ENCODE measurements at places on chromosomes 3 and 15. TPM values are rescaled to one million over a fixed set of nuclear protein-coding genes. Genes with fewer than 3 reads are reported as not detected.

- no peak for DNase-seq
Observed at GRCh38 chr3:128491691-128491940, 1.4 kb downstream of the GATA2 start.

GRCh38 chr3:115562636-115563267 lies 60.6 kb upstream of the GAP43 start:
- no peak for DNase-seq

DNA sequence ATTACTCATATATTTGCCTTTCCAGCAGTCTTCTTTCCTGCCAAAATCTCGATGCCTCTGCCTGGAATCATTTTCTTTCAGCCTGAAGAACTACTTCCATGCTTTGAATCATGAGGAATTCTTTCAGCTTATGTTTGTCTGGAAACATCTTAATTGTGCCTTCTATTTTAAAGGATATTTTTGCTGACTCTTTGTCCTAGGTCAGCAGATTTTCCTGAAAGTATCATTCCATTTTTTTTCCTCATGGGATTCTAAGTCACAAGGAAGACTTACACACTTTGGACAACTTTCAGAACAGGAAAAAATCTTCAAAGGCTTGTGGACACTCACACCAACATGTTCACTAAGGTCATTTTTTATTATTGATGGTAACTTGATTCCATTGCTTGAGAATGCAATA lies 10.1 kb downstream of the PRR23E start:
- DNase-seq = no peak

DNA sequence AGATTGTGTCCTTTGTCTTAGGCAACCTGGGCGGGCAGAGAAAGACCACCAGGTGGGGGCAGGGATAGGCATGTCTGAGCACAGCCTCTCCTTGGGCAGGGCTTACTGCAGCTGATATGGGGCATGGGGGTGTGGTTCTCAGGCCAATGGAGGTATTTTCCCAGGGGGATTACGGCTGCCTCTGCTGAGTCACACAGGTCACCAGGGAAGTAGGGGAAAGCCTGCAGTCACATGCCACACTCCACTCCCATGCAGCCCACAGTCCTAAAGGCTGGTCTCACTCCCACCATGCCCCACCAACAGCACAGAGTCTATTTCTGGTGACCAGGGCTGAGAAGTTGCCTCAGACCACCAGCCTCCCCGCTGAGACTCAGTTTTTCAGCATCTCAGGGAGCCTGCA lies 466.4 kb downstream of the DIPK2A start:
- DNase-seq = no peak

DNA sequence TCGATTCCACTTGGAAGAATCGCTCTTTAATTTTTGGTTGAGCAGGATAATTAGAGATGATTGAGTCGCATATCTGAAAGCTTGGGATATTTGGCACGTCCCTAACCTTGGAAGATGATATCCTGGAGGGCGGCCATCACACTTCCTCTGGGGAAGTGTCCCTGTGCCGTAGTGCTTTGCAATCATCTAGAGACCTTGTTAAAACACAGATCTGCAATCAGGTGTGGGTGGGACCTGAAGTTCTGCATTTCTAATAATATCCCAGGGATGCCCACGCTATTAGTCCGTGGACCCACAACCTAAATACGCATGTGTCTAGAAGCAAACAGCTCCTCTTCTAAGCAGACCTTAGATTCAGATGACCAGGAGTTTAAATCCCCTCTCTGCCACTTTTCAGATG lies 20.5 kb downstream of the MYO1E start:
- no peak for DNase-seq

DNA sequence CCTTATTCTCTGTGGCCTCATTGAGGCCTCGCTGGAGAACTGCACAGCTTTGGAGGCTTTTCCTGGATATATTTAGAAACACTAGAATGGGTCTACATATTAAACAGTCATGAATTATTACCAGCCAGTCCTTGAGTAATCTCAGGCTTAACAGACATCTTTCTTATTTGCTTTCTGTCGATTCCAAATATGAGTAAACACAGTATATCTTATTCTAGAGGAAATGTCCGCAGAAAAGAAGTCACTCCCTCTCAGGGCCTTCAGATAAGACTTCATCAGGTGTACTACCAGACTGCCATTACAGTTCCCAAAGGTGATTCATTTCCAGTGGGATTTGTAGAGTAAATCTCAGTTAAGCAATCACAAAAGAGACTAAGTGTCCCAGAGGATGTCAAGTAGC lies 310.7 kb downstream of the RBMS3 start:
- no peak for DNase-seq

GRCh38 chr15:89101302-89102193 lies 13.3 kb downstream of the ABHD2 start:
- DNase-seq = no peak

- DNase-seq = no peak
Observed at GRCh38 chr3:64157150-64158035, 67.9 kb downstream of the PRICKLE2 start.

DNA sequence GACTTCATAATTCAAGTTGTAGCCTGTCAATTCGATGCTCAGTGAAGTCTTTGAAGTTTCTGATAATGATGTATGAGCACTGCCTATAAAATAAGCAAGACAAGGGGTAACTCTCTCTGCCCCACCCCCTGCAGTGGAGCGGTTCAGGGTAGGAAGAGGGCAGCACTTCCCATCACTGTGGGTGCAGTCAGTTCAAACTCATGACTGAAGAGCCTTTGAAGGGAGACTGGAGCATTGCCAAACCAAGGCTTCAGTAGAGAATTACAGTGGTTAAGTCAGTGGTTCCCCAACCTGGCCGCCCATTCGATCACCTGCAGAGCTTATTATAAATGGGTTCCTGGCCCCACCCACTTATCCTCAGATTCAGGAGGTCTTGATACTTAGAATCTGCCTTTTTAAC lies 190.6 kb downstream of the SHQ1 start:
- DNase-seq = no peak

DNA sequence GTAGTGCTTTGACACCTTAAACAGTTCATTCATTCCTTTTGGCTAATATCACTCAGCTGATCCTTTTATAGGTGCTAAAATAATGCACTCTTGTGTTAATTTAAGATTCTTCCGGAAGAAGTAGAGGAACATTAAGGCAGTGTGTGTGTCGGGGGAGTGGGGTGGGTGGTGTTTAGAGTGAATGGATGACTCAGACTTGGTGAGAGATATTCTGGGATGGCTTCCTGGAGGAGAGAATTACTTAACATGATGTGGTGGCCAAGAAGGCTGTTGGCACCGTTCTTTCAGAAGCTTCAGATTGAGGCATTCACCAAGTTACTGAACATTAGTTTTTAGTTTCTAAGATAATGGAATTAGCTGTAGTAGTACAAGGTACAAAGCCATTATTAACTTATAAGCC lies 125.6 kb upstream of the ROPN1 start:
- no peak for DNase-seq

GRCh38 chr3:2968475-2968874 lies 141.7 kb downstream of the IL5RA start:
- DNase-seq = no peak

- DNase-seq = no peak
Observed at GRCh38 chr3:117563063-117563462, 853.5 kb downstream of the TUSC7 start.

GRCh38 chr3:144010371-144010770 lies 38.7 kb downstream of the DIPK2A start:
- DNase-seq = no peak

- DNase-seq = no peak
Observed at GRCh38 chr15:92625251-92625980, 30.2 kb downstream of the FAM174B start.

DNA sequence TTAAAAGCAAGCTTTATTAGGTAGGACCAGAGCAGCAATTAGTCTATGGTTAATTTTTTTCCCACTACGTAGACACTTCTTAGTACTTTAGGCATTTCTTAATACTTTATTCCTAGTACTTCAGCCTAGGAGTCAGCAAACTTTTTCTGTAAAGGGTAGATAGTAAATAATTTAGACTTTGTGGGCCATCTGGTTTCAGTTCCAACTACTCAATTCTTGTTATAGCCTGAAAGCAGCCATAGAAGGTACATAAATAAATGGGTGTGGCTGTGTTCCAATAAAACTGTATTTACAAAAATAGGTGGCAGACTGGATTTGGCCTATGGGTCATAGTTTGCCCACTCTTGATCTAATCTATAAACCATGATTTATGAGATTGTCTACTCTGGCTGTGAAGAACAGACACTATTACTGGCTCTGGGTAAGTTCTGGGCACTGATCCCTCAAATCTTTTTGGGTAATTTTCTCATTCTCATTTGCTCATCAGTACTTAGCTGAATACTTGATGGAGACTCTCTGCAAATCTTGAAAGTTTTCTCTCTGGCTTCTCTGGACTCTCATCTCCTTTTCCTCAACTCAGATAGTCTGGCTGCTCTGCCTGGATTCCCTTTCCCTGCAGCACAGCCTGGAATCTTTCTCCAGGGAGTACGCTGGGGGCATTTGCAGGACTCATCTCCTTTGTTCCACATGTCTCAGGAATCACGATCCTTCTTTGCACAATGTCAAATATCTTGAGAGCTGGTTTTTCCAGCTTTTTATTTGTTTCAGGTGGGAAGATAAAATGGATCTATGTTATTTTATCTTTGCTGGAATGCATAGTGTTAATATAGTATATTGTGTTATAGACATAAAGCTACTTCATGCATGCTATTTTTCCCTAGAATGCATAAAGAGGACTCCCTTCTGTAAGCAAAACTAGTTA lies 524.8 kb upstream of the TBL1XR1 start:
- DNase-seq = no peak

GRCh38 chr3:12663401-12663935 lies 449 bp downstream of the RAF1 start:
- no peak for DNase-seq

GRCh38 chr3:184556582-184557347 lies 4.8 kb upstream of the EPHB3 start:
- DNase-seq = no peak

DNA sequence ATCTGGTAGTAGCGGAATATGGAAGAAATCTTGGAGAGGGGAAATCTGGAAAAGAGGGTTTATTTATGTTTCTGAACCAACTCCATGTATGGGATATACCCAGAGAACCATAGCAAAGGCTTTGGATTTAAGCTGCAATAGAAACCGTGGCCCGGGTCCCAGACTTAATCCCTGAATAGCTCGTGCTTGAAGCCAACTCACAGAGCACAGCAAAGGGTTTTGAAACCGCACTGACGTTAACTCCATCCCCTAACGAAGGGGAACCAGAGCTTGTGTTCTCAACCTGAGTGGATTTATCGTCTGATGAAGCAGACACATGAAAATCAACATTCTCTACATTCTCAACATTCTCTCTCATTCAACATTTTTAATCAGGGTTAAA lies 154.6 kb downstream of the APBA2 start:
- no peak for DNase-seq

DNA sequence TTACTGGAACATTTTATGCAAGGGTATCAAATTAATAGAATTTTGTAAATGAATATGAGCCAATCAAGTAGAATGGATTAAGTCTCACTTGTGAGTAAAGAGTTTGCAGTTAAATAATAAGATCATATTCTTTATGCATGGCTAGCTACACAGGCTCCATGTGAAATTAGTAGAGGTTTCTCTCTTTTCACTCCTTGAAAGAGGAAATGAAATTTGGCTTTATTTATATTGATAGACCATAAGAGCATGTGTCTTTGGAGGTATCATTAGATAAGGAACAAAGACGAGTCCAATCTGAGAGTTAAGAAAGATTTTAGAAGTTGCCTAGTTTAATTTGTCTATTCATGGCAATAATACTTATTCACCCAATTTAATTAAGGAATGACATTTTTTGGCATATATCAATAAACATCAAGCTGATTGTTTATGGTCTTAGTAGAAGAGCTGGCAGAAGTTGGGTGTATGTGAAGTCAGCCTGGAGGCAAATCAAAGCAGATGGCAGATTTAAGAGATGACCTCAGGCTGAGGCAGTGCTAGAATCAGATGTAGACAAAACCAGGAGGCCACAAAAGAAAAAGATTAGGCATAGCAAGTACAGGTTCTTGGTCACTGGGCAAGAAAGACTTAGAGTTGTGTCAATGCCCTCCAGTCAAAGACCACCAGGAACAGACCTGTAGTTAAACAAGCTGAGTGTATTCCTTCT lies 406.5 kb upstream of the ARHGEF26 start:
- DNase-seq = no peak

- DNase-seq = no peak
Observed at GRCh38 chr3:10185804-10186762, 21.4 kb downstream of the IRAK2 start.

GRCh38 chr3:52202384-52203077 lies 4.6 kb downstream of the ALAS1 start:
- DNase-seq = no peak

GRCh38 chr3:26132942-26133341 lies 343.1 kb downstream of the OXSM start:
- DNase-seq = no peak

- DNase-seq = no peak
Observed at GRCh38 chr3:55204417-55204816, 276.6 kb upstream of the LRTM1 start.

GRCh38 chr3:64888165-64888564 lies 200.4 kb upstream of the ADAMTS9 start:
- no peak for DNase-seq

- DNase-seq = no peak
Observed at GRCh38 chr15:69743091-69743490, 290.5 kb downstream of the RPLP1 start.

DNA sequence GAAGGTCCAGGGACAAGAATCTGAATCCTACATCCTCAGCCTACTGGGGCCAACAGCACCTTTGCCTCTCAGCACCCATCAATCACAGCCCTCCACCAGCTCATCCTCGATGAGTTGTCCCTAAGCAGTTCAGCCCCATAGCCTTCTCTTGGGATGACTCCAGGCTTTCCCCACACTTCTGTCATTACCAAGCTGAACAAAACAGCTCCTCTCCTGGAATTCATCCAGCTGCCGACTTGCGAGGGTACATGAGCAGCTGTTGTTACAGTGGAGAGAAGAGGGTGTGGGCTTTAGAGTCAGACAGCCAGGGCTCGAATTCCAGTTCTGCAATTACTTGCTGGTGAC lies 69.0 kb upstream of the THBS1 start:
- DNase-seq = no peak

GRCh38 chr15:39579487-39580116 lies 1.3 kb upstream of the THBS1 start:
- peak; percentile 90 for DNase-seq

GRCh38 chr15:91514147-91514546 lies 339.4 kb upstream of the SLCO3A1 start:
- no peak for DNase-seq

SKOR1 gene
- total RNA-seq = 0.13 TPM

WDR93 gene
- not detected for total RNA-seq

ITGA11 gene
- total RNA-seq = not detected

C3orf85 gene
- total RNA-seq = not detected

ITIH1 gene
- total RNA-seq = not detected

DNASE1L3 gene
- not detected for total RNA-seq

ATP2B2 gene
- 0.33 TPM for total RNA-seq

CLRN1 gene
- not detected for total RNA-seq

CASR gene
- 0.02 TPM for total RNA-seq

WDR72 gene
- total RNA-seq = 2.9 TPM

MASP1 gene
- 1.0 TPM for total RNA-seq

CLEC3B gene
- total RNA-seq = not detected

HRG gene
- total RNA-seq = not detected

Measured in H9 (cell line).